Stimulated activated CD8-positive, alpha-beta memory T cell treated with anti-CD3 and anti-CD28 coated beads, Interleukin-2, amount 100 ng/mL, for 1 hour (primary cell): ENCODE measurements at places on chromosomes 16 and 17.

GRCh38 chr16:86809458-86809955 is 231.2 kb downstream of the FOXL1 start:
- no peak for DNase-seq

DNA sequence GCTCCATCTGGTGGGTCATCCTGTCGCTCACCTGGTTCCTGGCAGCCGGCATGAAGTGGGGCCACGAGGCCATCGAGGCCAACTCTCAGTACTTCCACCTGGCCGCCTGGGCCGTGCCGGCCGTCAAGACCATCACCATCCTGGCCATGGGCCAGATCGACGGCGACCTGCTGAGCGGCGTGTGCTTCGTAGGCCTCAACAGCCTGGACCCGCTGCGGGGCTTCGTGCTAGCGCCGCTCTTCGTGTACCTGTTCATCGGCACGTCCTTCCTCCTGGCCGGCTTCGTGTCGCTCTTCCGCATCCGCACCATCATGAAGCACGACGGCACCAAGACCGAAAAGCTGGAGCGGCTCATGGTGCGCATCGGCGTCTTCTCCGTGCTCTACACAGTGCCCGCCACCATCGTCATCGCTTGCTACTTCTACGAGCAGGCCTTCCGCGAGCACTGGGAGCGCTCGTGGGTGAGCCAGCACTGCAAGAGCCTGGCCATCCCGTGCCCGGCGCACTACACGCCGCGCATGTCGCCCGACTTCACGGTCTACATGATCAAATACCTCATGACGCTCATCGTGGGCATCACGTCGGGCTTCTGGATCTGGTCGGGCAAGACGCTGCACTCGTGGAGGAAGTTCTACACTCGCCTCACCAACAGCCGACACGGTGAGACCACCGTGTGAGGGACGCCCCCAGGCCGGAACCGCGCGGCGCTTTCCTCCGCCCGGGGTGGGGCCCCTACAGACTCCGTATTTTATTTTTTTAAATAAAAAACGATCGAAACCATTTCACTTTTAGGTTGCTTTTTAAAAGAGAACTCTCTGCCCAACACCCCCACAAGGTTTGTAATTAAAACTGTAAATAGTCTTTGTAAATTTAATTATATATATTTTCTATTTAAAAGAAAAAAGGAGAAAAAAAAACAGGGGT is 1.7 kb downstream of the FZD2 start:
- no peak for DNase-seq

DNA sequence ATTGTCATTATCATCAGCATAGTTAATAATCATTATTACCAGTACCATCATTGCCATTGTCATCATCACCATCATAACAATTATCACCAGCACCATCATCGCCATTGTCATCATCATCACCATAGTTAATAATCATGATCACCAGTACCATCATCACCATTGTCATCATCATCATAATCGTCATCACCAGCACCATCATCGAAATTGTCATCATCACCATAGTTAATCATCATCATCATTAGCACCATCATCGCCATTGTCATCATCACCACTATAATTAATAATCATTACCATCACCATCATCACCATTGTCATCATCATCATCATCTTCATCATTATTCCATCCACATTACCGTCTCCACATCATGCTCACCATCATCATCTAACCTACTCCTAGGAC is 13.5 kb downstream of the PDILT start:
- no peak for DNase-seq

- no peak for DNase-seq
Observed at GRCh38 chr16:31038993-31039392, 5.6 kb downstream of the STX4 start.

DNA sequence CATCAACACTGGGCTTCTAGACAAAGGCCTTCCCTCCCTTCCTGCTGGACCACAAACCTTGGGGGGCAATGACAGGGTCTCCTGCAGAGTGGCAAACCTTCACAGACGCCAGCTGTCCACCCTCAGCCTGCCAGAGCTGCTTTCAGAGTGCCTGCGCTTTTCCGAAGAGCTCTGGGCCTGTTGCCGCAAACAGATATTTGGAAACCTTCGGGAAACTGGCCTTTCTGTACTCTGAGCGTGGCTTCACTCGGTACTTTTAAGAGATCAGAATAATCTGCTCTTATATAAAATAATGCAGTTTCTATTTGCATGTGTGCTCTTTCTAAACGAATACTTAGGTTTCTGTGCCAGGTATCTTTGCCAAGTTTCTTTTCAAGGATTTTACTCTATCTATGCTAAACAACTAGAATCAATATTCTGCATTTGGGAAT is 152.1 kb upstream of the CHMP6 start:
- no peak for DNase-seq

DNA sequence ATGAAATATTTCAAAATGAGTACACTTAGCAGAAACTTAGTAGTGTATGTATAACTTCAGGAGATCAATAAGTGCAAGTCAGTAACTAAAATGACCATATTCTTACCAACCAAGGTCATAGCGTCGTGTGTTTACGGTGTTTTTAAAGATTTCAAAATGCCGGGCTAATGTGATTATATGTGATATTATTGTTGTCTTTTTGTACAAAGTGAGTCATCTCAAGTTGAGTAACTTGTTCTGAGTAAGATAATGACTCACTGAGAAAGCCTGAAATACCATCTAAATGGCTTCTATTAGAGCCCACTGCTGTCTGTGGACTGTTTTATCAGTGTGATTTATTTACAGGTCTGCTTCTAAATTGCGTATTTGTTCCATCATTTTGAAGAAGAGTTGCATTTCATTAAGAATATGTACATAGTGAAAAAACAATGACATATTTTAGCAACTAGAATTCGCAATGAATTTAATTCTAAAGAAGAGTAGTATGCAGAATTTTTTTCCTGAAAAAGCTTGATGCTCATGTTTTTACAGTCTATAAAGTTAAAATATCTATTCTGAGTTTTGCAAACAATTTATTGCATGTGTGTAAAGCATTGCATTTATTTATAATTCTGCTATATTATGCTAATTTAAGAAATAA is 12.7 kb downstream of the KRT12 start:
- no peak for DNase-seq
